ENCODE measurements at places on chromosomes 12 and 14.

GRCh38 chr12:16155938-16156337, 121.5 kb downstream of the SLC15A5 start:
- DNase-seq = no peak

GRCh38 chr14:83556065-83556464, 1973.9 kb upstream of the FLRT2 start:
- no peak for DNase-seq

- DNase-seq = no peak
These were observed 196.6 kb downstream of the TMX1 start for GRCh38 chr14:51436630-51437029.

DNA sequence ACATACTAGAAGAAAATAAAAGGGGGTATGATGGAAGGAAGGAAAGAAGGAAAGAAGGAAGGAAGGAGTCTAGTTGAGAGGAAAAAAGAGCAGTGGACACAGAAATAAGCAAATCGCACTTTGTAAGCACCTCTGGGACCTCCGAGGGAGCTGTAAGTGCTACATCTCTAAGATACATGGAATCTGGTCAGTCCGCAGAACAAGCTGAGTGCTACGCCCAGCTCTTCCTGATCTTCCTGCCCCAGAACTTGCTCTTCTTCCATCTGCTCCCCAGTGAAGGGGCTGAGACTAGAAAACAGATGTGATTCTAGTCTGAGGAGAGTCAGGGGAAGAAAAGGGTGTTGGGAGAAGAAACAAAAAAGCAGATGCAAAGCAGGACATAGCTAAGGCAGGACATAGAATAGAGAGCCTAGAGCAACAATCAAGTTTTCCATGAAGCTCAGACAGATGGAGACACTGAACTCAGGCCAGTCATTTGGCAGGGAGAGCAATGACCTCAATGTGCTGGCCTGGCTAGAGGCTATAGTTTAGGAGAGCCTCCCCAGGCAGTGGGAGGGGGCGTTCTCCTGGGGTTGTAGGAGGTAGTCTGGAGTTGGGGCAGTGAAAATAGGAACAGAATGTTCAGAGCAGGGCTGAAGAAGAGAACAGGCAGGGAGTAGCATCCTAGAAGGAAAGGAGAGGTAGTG, 1.7 kb upstream of the MFAP5 start:
- no peak for DNase-seq

- no peak for DNase-seq
These were observed 2.3 kb downstream of the KSR2 start for GRCh38 chr12:117966511-117966910.

- DNase-seq = no peak
These were observed 305 bp upstream of the SLC16A7 start for GRCh38 chr12:59595565-59595882.

DNA sequence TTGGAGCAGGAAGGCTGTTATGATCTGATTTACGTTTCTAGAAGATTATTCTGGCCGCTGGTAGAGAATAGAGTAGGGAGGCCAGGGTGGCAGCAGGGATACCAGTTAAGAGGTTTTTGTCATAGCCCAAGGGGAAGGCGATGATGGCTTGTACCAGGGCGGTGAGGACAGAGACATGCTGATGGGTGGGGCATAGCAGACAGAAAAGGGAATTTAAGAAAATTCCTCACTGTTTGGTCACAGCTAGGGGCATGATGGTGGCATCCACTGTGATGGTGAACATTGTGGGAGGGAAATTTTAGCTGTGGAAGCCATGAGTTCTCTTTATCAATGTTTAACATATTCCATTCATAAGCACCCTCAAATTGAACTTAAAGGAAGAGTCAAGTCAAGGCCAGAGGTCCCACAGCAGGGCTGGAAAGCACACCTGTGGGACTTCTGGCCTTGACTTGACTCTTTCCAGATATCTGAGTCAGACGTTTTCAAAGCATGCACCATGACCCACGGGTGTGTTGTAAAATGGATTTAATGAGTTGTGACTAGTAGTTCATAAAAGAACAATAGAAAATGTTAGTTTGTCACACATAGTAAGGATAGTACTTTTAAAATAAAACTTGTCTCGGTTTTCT, 134.6 kb downstream of the CHST11 start:
- DNase-seq = peak; percentile 30

- DNase-seq = no peak
These were observed 235.7 kb downstream of the CACNA1C start for GRCh38 chr12:2288471-2288870.

DNA sequence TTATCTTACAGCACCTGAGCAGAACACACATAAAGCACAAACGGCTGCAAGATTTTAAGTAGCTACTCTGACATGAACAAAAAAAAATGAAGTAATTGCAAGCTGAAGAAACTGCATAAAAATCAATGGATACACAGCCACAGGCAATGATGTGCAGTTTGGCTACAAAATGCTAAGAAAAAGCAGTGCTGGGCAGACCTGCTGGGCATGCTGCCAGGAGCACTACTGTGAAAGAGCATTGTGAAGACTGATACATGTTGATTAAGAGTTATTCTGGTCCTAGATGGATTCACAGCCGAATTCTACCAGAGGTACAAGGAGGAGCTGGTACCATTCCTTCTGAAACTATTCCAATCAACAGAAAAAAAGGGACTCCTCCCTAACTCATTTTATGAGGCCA, 20.1 kb upstream of the RTN1 start:
- DNase-seq = no peak

GRCh38 chr14:84988357-84988756, 541.6 kb upstream of the FLRT2 start:
- DNase-seq = no peak

- no peak for DNase-seq
These were observed 107.7 kb upstream of the PPM1H start for GRCh38 chr12:63042646-63043045.

DNA sequence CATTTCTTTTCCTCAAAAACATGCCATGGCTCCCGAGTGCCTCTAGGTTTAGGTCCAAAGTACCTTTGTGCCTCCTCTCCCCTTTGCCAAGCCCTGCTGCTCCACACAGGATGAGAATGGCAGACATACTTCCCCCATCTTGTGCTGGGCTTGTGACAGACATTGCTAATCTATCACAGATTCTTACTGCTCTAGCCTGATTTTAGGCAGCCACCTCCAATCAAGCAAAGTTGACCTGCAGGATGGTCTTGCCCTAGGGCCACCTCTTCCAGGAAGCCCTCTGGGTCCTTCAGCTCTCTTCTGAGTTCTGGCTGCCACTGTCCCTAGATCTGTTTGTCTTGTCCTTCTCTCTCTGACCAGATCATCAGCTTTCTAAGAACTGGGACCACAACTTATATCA, 20.5 kb downstream of the FOXN4 start:
- no peak for DNase-seq

DNA sequence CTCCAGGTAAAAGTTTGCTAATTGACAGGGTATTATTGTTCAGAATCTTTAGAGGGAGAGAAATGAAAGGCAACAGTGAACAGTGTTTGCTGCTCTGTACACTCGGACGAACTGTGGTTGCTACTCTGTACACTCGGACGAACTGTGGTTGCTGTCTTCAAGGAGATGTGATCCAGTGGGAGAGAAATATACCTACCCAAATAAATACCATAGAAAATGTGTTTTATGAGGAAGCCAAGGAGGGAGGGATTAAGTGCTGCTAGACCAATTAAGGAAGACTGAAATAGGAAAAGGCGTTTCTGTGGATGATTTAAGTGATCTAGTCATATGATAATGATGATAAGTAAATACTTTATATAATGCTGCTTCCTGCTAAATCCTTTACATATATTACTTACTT, 2.7 kb downstream of the STK38L start:
- peak; percentile 30 for DNase-seq

DNA sequence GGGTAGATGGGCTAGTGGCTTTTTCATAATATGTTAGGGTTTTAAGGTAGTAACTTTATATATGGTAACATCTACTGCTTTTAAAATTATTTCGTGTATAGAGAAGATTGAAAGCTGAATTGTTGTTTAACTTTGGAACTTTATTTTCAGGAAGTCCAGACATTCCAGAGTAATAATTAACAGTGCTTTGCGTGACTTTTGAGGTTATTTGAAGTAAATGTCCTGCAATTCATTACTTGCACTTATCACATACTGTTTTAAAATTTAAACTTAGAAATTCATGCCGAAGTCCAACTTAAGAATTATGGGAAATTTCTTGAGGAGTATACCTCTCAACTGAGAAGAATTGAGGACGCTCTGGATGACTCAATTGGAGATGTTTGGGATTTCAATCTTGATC, 3.3 kb downstream of the WASHC4 start:
- DNase-seq = peak; percentile 7

DNA sequence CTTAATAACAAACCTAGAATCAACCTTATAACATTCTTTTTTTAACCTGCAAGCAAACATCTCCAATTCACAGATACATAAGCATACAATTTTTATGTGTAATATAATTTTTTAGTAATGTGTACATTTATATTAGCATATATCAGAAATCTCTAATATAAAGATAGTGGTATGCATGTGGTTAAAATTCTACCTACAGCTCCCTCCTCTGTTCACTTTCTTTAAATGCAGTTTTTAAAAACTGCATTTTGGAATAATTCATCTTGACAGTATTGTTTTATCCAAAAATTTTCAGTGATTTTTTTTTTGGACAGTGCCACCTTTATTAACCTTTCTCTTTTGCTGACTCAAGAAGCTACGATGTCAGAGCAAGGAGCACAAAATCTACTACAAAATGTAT, 13.2 kb upstream of the RXYLT1 start:
- no peak for DNase-seq

DNA sequence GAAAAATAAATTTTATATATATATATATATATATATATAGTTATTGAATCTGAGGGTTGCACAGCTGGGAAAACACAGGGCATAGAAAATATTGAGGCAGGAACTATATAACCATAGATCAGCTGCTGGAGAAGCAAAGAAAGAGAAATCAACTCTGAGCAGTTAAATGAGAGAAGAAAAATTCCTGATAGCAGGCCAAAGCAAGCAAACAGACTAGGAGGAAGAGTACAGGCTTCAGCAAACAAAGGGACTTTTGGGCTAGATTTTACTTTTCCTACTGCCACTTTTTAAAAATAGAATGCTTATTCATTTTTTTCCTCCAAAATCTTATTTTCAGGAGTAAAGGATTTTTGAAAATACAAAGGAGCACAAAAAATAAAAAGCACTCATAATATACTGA, 216.0 kb upstream of the PRKD1 start:
- no peak for DNase-seq

GRCh38 chr12:6946033-6946919, 2.5 kb downstream of the C12orf57 start:
- DNase-seq = peak; percentile 97

- no peak for DNase-seq
These were observed 442.8 kb upstream of the FBXO33 start for GRCh38 chr14:39875028-39875427.

DNA sequence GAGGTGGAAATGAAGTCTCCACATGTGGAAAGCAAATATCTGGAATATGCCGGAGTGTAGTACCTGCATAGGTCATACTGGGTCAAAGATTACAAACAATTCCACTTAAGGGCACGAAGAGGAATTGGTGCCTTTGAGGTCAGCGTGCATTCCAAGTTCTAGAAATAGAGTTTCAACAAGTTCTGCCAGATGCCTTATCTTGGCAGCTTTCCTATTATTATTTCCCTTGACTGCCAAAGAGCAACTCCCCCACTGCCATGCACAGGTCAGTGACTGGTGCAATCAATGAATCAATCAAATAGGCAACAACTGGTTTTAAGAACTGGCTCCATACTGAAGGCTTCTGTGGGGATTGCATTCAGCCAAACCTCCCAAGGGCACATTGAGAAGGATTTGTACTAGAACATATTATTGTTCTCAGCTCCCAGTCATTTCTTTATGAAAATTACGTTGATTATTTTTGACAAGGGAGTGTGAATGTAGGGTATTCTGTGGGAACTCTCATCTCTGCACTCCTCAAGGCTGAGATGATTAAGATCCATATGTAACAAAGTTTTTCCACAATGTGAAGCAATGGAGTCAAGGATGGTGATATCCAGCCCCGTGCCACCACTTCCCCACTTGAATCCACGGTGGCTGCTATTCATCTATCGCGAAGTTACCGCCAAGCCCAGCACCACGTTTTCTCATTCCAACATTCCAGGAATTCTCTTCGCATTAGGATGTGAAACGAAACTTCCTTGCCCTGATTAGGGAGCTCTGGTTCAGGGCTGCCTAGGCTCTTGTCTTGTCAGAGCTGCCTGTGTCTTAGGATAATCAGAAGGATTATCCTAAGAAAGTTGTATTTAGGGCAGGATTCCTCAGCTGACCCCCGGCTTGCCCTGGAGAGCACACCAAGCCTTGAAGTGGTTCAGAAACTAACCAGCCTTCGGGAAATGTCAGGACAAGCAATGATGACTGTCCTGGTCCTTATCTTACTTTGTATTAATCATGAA, 115.1 kb upstream of the PCED1B start:
- DNase-seq = no peak

GRCh38 chr14:72555609-72556000, 338.3 kb downstream of the DPF3 start:
- DNase-seq = no peak

DNA sequence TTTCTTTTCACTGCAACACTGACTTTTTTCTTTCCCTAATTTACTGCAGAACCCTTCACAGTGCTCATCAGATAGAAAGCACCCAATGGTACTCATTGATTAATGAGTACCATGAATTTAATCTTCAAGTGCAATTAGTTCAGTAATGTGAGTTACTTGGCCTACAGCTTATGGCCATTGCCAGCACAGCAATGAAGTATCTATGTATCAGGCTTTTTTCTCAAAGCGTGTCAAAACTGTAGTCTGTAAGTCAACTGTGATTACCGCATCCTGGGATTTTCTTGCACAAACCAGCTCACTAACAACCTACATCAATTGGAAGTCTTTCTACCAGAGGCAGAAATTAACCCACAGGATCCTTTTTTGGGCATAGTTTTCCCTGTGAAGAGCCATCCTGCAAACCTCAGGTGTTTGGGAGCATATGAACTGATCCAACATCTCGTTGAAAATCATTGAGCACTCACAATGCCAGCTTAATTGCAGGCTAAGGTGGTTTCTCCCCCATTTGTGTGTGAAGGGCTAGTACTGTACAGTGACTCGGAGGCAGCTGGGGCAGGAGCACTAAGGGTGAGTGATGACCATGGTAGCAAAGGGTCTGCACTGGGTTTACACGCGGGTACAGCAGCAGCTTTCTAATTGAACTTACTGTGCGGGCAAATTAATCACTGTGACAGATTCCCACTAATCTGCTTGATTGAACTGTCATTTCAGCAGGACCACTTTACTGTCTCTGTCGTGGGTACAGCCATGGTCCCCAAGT, 619.3 kb downstream of the SNAPC1 start:
- DNase-seq = no peak

GRCh38 chr12:130419116-130419515, 81.4 kb downstream of the PIWIL1 start:
- no peak for DNase-seq

DNA sequence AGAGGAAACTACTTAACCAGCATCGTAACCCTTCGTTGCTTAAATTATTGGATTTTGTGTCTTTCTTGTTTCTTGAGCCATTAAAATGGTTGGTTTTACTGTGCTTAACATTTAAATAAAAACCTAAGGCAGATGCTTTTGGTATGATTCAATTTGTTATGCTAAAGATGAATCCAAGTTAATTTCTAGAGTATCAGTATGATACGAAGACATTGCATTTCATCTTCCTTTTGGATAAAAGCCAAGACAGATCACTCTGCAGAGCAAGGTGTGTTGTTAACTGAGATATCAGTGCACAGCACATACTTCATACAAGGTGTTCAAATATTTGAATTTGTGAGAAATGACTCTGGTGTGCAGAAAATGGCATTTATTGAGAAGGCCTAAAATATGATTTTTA, 480.5 kb downstream of the PCNX1 start:
- no peak for DNase-seq

Measured in HT-29 (cell line).